HFFc6 (cell line): ENCODE measurements at places on chromosomes 11 and 22. TPM values are rescaled to one million over a fixed set of nuclear protein-coding genes. Genes with fewer than 3 reads are reported as not detected.

DNA sequence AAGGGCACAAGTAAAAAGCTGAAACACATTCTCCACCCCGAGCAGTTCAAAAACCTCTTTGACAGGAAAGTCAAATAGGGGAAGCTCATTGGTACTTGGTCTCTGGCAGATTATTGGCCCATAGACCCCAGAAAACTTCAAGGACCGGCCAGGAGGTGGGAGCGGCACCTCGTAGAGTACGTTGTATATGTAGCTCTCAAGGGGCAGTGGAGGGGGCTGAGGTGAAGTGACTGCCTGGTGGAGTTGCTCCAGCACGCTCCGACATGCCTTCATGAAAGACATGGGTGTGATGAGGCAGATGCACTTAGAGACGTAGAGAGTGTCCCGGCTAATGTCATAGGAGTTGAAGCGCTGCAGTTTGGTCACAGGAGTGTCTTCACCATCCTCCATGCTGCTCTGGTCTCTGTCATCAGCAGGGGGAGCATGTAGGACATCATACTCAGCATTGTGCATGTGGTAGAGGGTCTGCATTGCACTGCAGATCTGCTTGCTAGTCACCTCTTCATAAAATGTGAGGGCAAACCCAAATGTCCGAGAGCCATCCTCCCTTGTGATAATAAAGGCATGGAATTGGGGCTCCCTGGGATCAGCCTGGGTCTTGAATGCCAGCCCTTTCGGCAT is 61.3 kb downstream of the DENND5A start:
- DNase-seq = no peak

GRCh38 chr11:12169822-12170221 is 59.4 kb downstream of the MICAL2 start:
- DNase-seq = no peak

- no peak for DNase-seq
Observed at GRCh38 chr22:39294571-39295468, 24.6 kb downstream of the RPL3 start.

Gene TMEM86A
- 0.23 and 0.89 TPM in 2 replicates for total RNA-seq

Gene YAP1
- total RNA-seq = 118 and 120 TPM in 2 replicates

Gene SPA17
- 7.8 and 8.9 TPM in 2 replicates for total RNA-seq
